ENCODE measurements at places on chromosomes 2 and 18. TPM values are rescaled to one million over a fixed set of nuclear protein-coding genes. Genes with fewer than 3 reads are reported as not detected.

The SAG gene
- total RNA-seq: not detected

- DNase-seq: no peak
Observed at GRCh38 chr2:104538077-104538476, 315.8 kb upstream of the POU3F3 start.

The CIDEA gene
- total RNA-seq: not detected

DNA sequence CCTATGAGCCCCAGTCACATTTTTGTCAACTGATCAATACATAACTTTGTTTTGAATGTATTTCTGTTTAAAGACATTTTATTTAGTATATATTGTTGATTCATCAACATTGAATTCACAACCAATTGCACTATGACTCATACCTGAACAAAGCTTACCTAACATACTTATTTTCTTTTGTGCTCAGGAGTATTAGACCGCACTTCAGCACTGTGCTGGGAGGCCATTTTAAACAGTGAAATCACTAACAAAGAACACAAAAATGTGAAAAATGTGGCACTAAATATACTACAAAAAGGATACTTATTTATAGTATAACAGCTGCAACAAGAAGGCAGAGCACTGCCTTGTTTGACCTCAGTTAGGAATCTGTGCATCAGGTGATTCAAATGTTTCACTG lies 12.4 kb upstream of the IFIH1 start:
- no peak for DNase-seq

GRCh38 chr2:5365871-5366461 lies 326.2 kb upstream of the SOX11 start:
- DNase-seq: peak; percentile 20

The DSC3 gene
- total RNA-seq: under 0.01 TPM

The TXNDC9 gene
- 57.3 TPM for total RNA-seq

DNA sequence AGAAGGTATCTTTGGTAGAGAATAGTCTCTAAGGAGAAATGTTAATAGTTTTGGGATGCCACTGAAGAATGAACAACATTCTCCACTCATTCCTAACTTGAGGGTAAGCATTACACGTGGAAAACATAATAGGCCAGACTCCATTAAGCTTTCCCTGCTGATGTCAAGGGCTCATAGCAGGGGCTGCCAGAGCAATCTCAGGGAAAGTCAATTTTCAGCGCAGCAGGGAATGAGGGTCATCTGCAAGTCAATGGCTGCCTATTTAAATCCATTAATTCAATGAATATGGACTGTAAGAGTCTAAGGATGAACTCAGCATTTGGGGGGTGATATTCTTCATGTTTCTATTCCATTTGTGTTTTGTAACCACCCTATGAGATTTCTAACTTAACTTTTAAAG lies 144.2 kb upstream of the ARL4C start:
- DNase-seq: no peak

The UGT1A3 gene
- not detected for total RNA-seq

DNA sequence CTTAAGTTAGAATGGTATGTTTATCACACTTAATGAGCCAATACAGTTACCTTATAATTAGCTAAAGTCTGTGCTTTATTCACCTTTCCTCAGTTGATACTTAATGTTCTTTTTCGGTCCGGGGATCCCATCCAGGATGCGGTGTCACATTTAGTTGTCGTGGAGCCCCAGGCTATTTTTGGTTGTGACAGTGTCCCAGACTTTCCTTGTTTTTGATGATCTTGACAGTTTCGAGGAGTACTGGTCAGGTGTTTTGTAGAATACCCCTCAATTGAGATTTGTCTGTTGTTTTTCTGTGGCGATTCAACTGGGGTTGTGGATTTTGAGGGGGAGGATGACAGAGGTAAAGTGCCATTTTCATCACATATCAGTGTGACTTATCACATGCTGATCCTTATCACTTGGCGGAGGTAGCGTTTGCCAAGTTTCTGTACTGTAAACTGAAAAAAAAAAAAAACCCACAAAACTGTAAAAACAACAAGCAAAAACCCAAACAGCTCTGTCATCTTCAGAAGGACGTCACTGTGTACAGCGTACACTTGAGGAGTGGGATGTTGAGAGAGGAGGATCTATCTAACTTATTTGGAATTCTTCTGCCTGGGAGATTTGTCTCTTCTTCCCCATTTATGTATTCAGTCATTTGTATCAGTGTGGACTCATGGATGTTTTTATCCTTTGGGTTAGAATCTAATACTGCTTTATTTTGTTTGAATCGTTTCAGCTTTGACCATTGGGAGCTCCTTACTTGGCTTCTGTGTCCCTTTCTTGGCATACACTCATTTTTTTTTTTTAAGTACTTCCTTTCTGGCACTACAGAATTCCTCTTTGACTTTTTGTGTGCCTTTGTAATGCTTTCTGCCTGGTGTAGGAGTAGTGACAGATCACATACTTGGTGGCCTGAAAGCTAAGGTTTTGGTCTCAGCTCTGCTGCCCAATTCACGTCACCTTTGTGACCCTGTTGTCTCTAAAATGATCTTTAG lies 68.1 kb downstream of the FMNL2 start:
- peak; percentile 56 for DNase-seq

DNA sequence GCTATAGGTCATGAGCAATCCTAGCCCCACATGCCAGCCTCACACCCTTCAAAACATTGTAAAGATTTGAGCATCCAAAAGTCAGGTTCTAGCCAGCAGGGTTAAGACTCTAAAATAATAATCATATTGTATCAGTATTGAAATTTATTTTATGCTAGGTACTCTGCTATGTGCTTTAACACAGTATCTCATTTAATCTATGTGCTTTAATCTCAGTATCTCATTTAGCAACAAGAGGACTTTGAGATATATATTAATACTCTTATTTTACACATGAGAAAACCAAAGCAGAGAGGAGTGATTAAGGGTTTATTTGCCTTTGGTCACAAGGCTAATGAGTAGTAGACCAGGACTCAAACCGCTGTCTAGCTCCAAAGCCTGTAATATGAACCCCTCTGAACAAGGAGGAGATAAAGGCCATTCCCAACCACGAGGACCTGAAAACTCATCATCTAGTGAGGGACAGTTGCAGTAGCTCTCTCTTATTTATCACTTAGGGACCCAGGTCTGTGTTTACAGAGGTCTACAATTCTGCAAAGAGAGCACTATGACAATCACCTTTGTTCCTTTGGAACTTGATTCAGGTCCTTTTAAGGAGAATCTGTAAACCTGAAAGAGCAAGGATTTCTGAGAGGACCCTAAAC lies 116.5 kb upstream of the SERTAD2 start:
- DNase-seq: no peak

The FBXO36 gene
- total RNA-seq: 0.87 TPM

DNA sequence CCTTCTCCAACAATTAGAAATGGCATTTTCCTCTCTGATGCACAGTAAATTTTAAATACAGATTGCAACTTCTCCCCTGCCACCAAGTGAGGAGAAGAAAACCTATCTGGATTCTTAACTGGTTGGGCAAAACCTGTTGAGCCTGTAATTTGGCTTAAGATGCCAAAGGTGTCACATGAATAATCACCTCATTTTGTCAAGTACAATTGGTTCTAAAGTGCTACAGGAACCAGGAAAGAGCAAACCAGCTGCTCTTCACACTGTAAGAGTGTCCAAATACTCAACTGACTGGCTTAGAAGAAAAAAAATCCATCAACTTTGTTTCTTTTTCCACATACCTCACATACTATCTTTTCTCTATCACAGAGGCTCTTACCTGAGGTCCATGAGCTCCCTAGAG lies 35.4 kb downstream of the NPC1 start:
- no peak for DNase-seq

The TLX2 gene
- not detected for total RNA-seq

DNA sequence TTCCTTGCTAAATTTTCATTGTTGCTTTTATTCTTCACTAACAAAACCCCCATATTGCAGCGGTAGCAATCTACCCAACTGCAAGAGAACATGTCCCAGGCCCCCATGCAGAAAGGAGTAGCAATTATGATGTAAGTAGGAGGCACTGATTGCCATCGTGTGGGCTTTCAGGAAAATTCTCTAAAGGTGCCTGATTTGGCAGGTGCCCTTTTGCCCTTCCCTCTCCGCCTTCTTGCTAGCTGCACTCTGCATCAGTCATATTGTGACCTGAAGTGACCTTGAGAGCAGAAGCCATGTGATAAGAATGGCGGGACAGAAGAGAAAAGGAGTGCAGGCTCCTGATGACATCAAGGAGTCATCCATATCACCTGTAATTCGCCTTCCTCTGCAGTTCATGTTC lies 112.1 kb downstream of the NCKAP5 start:
- DNase-seq: no peak

DNA sequence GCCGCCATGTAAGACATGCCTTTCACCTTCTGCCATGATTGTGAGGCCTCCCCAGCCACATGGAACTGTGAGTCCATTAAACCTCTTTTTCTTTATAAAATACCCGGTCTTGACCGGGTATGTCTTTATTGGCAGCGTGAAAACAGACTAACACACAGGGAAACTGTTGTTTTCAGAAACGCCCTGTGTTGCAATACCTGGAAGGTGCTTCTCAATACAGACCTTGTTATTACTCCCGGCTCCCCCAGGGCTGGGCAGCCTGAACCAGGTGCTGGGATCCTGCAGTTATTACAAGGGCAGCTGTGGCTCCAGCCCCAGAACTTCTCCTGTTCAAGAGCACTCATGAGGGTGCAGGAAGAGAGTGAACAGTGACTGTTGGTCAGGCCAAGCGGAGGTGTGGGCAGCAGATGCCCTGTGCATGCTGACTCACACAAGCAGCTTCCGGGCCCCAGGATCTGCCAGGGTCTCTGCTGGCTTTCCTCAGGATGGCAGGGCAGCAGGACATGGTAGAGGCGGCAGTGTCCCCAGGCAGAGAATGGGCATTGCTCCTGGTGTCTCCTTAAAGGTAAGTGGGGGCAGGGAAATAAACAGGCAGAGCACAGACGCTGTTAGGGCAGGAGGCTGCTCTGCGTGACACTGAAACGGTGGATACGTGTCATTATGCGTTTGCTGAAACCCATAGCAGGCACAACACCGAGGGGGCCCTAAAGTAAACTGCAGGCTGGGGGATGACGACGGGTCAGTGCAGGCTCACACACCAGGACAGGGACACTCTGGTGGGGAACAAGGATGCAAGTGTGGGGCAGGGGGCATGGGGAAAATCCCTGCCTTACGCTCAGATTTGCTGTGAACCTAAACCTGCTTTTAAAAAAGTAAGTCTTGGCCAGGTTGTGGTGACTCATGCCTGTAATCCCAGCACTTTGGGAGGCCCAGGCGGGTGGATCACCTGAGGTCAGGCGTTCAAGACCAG lies 89.1 kb downstream of the NDUFA10 start:
- no peak for DNase-seq

DNA sequence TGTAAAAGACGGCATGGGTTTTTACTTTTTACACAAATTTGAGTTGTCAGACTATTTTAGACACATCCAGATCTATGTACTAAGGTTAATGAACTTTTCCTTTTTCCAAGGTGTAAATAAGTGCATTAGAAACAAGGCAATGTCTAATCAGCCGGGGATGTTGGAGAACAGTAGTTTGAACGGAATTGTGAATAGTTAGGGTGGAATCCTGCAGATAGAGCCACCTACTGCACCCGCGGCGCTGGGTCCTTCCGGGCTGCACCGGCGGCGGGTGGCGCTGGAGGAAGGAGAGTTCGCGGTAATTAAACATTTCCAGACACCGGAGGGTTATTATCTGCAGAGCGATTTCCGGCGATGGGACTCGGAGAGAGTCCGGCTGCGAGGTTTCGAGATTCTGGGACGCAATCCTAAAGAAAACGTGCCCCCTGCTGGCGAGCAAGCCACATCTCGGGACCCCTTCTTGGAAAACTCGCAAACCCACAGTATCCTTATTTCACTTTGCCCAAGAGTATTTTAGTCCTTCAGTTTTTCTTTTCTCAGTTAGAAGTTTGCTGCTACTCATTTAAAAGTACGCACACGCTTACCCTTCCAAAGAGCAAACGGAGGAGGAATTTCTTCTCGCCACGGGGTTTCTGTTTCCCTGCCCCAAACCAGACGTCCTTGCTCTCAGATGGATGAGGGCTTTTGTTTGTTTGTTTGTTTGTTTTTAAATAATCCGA lies 4.5 kb upstream of the OSR1 start:
- DNase-seq: peak; percentile 76

The CYRIA gene
- 26.4 TPM for total RNA-seq

GRCh38 chr2:112582314-112582746 lies 2.1 kb upstream of the CHCHD5 start:
- DNase-seq: peak; percentile 76

DNA sequence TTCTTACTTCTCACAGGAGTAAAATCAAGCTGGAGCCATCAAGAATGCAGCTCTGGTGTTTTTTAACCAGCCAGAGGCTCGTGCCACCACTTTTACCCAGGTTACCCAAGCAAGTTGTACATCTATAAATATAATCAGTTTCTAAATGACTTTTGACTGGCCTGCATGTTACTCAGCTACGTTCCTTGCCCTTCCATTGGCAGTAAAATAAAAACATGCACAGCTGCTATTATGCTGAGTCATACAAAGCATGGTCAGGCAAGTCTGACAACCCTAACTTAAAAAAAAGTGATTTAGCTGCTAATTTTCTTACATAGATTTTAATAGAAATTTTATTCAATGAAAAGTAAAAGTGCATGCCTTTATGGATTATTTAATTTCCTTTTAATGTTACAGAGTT lies 111.7 kb upstream of the CSRNP3 start:
- DNase-seq: peak; percentile 39

DNA sequence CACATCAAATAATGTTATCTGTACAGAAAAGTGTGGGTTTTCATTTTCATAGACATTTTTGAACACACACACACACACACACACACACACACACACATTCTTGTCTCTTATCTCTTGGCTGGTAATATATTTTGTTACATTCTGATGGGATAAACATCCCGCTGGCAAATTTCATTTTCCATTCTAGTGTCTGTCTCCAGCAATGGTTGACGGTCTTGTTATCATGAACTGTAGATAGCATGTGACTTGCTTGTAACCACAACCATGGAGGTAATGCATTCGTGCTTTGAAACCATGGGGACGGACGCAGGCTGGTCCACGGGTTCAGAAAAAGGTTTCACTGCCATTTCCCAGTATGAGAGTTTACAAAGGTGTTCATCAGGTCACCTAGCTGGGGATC lies 156.4 kb downstream of the PPP1R1C start:
- no peak for DNase-seq

DNA sequence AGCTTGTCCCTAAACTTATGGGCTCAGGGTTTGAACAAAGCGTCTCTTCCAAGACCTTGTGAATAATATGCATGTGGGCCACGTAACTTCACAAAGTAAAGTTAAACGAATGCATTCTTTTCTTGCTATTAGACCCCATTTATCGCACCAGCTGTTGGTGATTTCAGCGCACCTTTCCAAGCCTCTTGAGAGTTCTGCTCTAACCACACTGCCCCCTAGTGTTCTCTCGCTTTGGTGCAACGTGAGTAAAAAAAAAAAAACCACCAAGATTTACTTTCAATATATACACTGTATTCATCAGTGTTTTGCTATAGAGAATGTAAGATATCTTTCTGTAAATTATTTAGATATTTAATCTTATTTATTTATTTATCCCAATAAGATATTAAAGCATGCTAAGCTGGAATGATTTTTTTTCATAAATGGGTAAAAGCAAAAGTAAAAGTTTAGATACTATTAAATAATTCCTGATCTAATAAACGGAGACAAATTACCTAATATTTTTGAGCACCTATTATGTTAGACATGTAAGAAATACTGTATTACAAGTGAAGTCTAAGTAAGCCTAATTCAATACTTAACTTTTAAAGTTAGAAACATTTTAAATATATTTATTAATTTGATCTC lies 459.5 kb downstream of the DLGAP1 start:
- peak; percentile 86 for DNase-seq

The WDFY1 gene
- 94.6 TPM for total RNA-seq

The SLC23A3 gene
- total RNA-seq: 2.0 TPM
